Left forelimb (tissue), 1 donor: ENCODE measurements at places on chromosomes 6 and 20.

DNA sequence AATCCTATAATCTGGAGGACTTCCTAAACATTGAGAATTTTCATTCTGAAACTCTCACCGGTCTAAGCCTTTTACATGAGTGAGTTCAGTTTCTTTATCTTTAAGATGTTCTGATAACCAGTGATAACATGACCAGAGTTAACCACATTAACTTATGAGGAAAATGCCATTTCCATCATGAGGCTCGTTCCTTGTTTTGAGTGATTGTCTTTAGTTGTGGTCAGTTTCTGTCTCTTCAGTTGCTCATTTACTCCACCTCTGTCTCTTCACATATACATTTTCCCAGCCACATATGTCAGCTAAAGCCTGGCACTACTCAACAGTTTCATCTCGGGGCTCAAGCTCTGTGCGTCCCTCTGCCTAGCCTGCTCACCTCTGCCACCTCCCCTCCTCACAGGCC is 70.4 kb downstream of the JAG1 start:
- no peak for DNase-seq

DNA sequence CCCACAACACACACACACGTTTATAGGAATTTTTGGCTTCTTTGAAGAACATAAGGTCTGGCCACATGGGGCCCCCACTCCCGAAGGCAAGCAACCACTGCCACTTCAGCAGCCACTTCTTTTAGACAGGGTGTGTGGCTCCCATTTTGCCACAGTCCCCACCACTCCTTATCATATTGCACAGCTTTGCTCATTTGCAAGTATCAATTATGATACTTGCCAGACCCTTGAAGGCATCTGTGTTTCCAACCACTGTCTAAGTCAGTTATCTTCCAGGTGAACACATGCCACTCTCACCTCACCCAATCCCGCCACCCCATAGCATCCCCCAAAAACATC is 73.1 kb downstream of the NOL4L start:
- DNase-seq, result no peak

DNA sequence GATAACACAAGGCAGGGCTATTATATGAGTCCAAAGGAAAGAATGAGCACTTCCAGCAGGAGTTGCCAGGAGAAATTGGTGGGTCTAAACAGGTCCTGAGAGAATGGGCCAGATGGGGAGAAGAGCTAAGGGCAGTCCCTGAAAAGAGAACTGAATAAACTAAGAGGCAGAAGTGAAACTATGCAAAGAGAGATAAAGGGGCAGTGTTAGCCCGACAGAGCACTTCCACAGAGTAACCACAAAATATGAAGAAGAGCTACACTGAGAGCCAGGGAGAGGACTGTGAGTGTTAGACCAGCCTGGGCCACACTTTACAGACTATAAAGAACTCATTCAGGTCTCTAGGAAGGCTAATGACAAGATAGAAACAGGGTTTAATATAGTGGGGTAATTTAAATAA is 43.8 kb downstream of the RALGAPA2 start:
- no peak for DNase-seq

DNA sequence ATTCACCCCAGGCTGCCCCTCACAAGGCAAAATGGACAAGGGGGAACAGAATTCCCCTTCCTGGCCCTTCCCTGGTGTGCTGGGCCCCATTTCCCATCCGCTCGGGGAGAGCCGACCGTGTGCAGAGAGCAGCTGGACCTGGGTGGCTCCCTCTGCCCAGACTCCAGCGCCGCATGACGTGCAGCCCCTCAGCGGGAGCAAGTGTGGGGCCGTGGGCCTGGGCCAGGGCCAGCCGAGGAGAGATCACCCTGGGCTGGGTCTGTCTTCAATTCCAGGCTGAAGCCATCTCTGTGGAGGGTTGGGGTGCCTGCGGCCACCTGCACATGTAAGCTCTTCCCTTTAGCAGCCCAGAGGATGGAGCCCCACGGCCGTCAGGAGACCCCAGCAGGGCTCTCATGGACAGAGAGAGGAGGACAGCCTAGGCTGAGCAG is 241.8 kb downstream of the TTLL2 start:
- peak; percentile 64 for DNase-seq

DNA sequence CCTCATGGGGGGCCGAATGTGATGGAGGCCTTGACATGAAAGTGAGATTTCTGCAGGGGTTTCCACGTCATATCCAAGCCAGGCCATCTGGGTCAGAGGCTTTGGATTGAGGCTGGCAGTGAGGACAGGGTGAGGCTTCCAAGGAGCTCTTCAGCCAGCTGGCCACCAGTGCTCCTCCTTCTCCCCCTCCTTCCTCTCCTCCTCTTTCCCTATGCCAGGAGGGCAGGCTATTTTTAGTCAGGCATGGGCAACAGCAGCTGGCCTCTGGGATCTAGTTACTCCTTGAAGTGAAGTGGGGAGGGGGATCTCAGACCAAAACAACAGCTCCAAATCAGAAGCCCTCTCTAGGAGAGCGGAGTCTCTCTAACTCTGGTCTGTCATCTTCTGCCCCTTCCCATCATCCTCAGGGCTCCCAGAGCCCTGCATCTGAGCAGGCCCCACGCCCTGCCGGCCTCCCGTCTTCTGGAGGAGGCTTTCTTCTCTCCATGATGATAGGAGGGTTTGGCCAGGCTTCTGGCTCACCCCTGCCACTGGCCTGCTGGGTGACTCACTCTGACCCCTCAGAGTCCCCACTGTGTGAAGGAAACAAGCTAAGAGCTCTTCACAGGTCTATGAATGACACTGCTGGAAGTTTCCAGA is 612 bp downstream of the TNNC2 start:
- no peak for DNase-seq

DNA sequence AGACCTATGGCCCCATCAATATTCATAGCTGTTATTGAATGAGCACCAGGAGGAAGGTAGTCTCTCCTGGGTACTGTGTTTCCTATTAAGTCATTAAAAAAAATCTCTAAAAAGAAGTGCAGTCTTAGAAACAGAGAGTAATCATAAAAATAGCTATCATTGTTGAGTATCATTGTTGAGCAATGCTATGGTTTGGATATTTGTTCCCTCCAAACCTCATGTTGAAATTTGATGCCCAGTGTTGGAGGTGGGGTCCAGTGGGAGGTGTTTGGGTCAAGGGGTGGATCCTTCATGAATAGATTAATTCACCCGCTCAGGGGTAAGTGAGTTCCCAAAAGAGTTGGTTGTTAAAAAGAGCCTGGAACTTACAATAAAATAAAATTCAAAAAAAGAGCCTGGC is 88.1 kb upstream of the IYD start:
- no peak for DNase-seq

DNA sequence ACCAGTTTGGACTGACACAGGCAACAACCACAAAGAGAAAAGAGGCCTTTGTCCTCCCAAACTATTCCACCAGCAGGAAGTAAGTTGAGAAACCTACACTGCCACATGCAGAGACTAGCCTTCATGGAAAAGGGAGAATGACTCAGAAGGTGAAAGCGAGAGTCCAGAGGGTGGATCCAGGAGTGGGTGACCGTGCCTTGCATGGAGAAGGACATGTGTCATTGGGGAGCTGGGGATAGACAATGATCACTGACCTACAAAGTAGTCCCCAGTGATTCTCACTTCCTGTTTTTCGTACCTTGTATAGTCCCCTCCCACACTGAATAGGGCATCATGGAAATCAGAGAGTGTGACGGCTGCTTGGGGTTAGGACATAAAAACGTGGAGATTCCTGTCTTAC is 91.9 kb downstream of the MYLK4 start:
- no peak for DNase-seq

GRCh38 chr20:50286174-50286511 is 95.5 kb downstream of the CEBPB start:
- DNase-seq, result no peak

DNA sequence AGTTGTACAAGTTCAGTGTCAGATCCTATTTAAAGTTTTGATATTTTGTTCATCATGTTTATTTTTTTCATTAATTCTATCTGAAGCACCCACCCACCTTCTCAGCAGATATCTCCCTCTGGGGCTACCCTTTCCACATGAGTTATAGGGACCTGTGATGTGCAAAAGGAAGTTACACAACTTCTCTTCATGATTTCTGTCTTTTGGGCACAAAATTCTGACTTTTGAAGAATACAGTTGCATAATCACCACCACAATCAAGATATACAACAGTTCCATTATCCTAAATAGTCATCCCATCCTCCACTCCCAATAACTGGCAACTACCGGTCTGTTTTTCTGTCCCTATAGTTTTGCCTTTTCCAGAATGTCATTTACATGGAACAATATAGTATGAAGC is 13.8 kb upstream of the FUCA2 start:
- no peak for DNase-seq

DNA sequence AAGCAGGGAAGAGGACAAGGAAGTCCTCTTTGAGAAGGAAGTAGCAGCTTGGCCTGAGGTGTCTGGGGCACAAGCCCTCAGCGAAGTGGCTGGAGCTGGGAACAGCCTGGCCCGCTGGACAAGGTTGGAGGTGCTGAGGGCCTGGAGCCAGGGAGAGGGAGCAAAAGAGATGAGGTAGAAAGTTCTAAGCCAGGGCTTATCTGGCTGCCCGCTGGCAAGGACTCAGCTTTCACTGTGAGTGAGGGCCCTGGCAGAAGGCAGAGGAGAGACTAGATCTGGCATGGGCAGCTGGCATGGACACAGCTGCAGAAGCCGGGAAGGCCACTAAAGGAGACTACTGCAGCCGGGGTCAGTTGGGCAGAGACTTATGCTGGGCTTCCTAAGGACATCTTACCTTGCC is 21.8 kb upstream of the PCMTD2 start:
- DNase-seq, result no peak

GRCh38 chr6:40937491-40937890 is 101.5 kb downstream of the UNC5CL start:
- no peak for DNase-seq

DNA sequence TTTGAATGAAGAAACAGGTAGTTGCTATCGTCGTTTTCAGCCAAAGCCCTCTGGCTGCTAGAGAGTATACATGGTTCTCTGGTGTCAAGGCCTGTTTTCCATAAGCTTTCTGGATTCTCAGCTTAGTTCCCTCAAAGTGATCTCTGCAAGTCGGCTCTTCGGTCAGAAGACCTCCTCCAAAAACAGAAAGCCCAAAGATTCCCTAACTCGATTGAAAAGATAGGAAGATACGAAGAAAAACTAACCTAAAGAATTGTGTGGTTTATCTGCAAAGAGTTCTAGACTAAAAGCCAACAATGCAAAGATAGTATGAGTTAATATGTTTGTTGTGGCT is 545 bp upstream of the ASCC3 start:
- DNase-seq, result no peak
